ENCODE measurements at places on chromosomes 3 and 15.
A peak's percentile ranks its signal among the peaks of the same experiment; 100 is the strongest.

DNA sequence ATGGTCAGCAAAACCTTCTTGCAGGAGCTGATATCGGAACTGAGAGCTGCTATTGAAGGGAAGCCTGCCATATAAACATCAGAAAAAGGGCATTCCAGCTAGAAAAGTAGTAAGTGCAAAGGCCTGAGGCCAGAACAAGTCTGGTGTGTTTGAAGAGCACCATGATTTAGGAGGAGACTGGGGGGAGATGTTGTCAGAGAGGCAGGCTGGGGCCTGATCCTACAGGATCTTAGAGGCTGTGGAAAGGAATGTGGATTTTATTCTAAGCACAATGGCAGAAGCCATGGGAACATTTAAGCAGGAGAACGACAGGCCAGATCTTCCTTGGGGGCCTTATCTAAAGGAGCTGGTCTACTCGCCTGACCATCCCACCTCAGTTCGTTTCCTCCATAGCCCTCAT, 5.1 kb upstream of the MUC13 start:
- no peak for DNase-seq

DNA sequence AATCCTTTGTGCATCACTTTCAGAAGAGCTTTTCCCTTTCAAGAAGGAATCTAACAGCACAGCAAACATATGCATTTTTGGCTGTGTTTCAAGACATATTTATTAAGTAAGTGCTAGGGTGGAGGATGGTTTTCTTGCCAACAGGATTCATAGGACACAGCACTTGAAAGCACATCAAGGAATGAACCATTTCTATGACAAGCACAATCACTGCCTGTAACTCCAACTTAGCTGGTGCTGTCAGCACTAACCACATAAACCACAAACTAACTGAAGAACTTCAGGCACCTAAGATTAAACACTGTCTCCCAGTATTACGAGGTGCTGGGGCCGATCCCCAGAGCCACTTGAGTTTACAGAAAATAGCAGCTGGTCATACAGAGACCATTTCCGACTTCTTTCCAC, 35.4 kb upstream of the SPRED1 start:
- DNase-seq, result peak; percentile 58

DNA sequence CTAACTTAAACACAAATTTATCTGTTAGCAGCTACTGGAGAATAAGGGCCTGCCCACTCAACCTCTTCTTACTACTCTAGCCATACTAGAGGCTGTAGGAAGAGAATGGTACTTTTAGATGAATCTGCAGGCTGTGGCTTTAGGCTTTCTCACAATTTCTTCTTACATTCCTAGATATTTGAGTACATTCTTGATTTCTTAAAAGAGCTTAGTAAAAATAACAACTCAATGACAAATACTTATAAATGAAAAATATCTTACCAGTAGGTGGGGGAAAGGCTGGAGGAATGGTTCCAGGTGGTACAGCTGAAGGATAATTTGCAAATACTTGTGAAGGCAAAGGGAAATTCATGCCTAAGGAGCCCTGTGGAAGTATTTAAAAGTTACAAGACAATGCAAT, 92.9 kb upstream of the GK5 start:
- DNase-seq, result no peak

DNA sequence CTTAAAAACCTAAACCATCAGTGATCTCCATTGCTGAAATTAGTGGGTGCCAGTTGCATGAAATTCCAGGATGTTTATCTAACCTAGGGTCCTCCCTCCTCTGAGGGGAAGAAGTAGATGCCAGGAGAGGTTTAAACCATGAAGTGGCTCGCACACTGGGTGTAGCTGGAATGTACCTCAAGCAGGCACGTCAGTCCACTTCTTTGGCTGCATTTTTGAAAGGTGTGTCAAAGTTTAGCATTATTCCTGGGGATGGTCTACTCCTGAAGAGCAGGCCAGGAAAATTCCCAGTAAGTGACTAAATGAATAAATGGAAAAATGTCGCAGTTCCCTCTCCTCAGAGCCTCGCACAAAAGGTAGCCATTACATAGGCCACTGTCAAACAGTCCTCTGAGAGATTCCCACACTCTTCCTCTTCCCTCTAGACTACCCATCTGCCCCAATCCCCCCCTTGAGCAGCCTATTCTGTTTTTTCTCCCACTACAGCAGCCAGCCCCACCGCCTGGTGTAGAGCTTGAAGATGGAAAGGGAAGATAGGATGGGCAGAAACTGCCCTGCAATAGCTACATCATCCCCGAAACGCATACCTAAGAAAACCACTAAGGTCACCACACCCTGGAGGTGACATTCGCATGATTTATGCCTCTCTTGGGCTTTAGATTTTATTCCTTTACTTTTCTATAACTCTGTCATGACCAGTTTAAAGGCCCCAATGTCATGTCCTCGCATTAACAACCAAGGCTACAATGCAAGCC, 655 bp upstream of the TMOD3 start:
- peak; percentile 74 for DNase-seq

GRCh38 chr3:118347396-118348168, 687.1 kb downstream of the IGSF11 start:
- DNase-seq, result no peak

- no peak for DNase-seq
Observed at GRCh38 chr15:74542166-74543042, 1.4 kb downstream of the ARID3B start.

Data from Daoy (cell line).